ENCODE measurements at places on chromosomes 7 and 10. TPM values are rescaled to one million over a fixed set of nuclear protein-coding genes. Genes with fewer than 3 reads are reported as not detected.

DNA sequence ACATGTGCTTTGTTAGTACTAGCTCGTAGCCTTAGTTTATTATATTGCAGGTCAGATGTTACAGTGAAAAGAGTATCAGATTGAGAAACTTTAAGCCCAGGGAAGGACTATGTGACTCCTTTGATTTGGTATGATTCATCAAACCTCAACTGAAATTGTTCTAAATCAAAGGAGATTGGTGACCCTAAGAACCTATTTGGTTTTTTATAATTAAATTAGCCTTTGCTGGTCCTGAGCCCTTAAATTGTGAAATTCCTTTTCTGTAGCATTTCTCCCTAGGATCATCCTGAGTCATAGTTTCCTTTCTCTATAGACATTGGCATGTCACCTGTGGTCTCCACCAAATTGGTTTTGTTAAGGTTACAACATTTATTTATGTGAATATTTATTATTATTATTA lies 89.7 kb downstream of the POLR1F start:
- no peaks in the 10 kb centered on the region for H3K4me1 ChIP-seq
- no peak overlapping the region for H3K4me3 ChIP-seq
- H3K27me3 ChIP-seq, result peaks cover 9% of the 10 kb centered on the region
- no peak for DNase-seq
- no peaks in the 10 kb centered on the region for H3K36me3 ChIP-seq

GRCh38 chr7:134155871-134156270 lies 28.7 kb downstream of the LRGUK start:
- H3K4me3 ChIP-seq, result no peak overlapping the region
- no peaks in the 10 kb centered on the region for H3K36me3 ChIP-seq
- H3K27ac ChIP-seq, result no peak overlapping the region
- DNase-seq, result no peak
- no peaks in the 10 kb centered on the region for H3K27me3 ChIP-seq

DNA sequence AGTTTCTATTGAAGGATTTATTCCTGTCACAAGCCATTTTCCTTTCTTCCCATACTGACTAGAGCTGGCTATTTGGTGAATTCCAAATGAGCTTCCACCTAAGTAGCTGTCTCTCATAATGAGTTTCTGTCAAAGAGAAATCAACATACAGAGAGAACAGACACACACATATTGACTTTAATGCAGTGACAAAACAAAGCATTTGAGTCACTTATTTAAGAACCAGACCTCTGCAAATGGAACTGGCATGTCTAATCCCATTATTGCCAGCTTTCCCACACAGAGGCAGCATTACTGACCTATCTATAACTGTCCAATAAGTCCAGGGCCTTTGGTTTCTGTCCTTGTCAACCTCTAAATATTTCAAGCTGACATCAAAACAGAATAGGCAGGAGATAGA lies 179.3 kb upstream of the CSTF2T start:
- H3K4me3 ChIP-seq, result no peak overlapping the region
- no peak for DNase-seq
- peaks cover 9% of the 10 kb centered on the region for H3K4me1 ChIP-seq

DNA sequence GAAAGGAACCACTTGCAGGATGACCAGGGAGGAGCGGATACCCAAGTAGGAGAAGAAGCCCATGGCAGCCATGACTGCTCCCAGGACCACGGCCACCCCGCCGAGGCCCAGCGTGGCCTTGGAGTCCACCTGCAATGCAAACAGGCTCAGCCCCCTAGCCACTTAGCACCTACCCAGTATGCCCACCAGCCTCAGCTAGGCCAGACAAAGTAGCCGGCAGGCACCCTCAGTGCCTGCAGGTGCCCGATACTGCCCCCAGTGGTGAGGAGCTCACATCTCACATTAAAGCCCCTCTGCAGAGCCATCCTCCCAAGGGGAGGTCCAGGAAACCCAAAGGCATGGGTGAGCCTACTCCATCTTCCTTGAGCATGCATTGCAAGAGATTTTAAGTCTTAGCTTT lies 6.6 kb downstream of the NPC1L1 start:
- H3K27ac ChIP-seq, result no peak overlapping the region
- no peaks in the 10 kb centered on the region for H3K4me1 ChIP-seq
- DNase-seq, result no peak
- H3K4me3 ChIP-seq, result no peak overlapping the region

Gene RNF32
- 1.5 TPM for total RNA-seq

GRCh38 chr7:80624763-80625162 lies 13.7 kb upstream of the CD36 start:
- no peaks in the 10 kb centered on the region for H3K27me3 ChIP-seq
- no peak overlapping the region for H3K4me3 ChIP-seq
- no peak for DNase-seq
- no peaks in the 10 kb centered on the region for H3K4me1 ChIP-seq
- no peak overlapping the region for H3K27ac ChIP-seq

DNA sequence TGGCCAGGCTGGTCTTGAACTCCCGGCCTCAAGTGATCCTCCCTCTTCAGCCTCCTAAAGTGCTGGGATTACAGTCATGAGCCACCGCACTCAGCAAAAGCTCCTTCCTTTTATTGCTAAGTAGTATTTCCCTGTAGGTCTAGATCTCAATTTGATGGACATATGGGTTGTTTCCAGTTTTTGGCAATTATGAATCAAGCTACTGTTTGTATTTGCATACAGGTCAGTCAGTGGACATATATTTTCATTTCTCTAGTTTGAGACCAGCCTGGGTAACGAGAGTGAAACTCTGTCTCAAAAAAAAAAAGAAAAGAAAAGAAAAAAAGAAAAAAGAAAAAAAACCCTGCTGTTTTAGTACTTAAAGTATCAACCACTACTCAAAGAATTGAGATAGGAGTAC lies 6.4 kb upstream of the PRKRIP1 start:
- H3K4me3 ChIP-seq, result no peak overlapping the region
- no peaks in the 10 kb centered on the region for H3K27me3 ChIP-seq

DNA sequence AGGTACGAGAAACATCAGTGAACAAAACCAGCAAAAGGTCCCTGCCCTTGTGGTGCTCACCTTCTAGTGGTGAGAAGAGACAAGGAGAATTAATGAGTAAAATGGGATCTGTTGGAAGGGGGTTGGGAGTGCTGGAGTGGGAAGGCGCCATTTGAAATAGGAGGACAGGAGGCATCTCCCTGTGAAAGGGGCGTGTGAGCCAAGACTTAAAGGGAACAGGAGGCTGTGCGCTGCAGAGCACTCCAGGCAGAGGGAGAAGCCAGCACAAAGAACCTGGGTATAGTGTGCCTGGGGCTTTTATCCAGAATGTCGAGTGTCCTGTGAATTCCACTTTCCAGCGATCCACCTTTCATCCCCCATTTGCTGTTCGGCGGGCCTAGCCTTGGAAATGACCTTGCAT lies 497.9 kb upstream of the GALNT17 start:
- H3K27ac ChIP-seq, result no peak overlapping the region
- no peak overlapping the region for H3K4me3 ChIP-seq
- no peak for DNase-seq
- H3K4me1 ChIP-seq, result peaks cover 45% of the 10 kb centered on the region
- H3K36me3 ChIP-seq, result peaks cover 4% of the 10 kb centered on the region
